ENCODE measurements at places on chromosomes 2 and 18.

GRCh38 chr2:137096693-137097092, 331.3 kb downstream of the THSD7B start:
- DNase-seq: no peak

GRCh38 chr2:86675104-86675503, 45.0 kb upstream of the RMND5A start:
- no peak for DNase-seq

DNA sequence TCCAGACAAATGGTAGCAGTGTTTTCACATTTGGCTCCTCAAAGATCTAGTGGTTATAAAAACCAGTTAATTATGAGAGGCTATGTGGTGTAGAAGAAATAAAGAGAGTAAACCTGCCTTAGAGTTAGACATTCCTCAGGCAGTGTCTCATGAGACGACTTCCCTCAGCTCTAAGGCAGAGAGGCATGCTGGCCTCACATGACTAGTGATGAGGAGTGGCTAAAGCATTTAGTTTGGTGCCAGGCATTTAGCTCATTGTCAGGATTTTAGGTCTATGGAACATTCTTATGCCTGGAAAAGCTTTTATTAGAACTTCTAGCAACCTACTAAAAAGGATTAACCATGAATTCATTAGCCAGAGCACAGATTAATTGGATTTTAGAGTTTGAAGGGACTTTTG, 90.3 kb downstream of the RPRM start:
- no peak for DNase-seq

- DNase-seq: no peak
Observed at GRCh38 chr2:120622886-120623753, 112.5 kb upstream of the GLI2 start.

GRCh38 chr2:172888714-172889669, 153.3 kb downstream of the RAPGEF4 start:
- DNase-seq: no peak

DNA sequence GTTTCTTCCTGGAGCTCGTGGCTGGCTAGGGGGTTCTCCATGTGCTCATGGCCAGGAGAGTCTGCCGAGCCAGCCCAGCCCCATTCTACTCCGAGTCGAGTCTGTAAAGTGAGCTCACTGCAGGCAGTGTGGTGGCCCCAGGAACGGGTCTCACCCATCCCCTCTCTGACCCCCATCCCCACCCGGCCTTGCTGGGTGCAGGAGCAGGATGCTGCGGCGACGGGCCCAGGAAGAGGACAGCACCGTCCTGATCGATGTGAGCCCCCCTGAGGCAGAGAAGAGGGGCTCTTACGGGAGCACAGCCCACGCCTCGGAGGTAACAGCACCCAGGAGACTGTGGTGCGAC, 1.4 kb downstream of the ANO7 start:
- no peak for DNase-seq

GRCh38 chr2:239249776-239250175, 151.0 kb downstream of the HDAC4 start:
- DNase-seq: peak; percentile 62

DNA sequence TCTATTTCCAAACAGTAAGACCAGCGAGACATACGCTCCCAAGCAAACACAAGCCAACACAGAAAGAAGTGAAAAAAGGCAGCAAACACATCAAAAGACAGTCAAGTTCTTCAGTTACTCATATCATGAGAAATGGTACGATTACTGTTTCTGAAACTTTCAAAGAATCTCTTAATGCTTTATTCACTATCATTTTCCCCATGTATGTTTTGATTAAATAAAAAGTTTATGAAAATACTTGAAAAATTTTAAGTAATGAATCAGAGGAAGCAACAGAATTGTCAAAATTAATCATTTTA, 114.9 kb downstream of the HDAC4 start:
- DNase-seq: no peak

DNA sequence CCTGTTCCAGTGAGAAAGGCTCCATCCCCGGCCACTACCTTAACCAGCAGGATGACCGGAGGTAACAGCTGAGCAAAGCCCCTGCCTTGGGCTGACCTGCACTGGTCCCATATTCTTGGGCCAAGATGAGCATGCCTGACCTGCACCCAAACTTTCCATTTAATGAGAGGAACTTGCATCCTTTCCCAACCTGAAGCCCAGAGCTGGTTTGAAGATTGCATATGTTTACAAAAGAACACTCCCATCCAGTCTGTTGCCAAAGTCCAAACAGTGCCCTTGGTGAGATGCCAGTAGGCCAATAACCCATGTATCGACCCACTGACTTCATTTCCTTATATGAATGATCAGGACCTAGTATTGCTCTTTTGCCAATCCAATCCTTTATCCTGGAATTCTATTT, 5.5 kb upstream of the NPAS2 start:
- DNase-seq: no peak

DNA sequence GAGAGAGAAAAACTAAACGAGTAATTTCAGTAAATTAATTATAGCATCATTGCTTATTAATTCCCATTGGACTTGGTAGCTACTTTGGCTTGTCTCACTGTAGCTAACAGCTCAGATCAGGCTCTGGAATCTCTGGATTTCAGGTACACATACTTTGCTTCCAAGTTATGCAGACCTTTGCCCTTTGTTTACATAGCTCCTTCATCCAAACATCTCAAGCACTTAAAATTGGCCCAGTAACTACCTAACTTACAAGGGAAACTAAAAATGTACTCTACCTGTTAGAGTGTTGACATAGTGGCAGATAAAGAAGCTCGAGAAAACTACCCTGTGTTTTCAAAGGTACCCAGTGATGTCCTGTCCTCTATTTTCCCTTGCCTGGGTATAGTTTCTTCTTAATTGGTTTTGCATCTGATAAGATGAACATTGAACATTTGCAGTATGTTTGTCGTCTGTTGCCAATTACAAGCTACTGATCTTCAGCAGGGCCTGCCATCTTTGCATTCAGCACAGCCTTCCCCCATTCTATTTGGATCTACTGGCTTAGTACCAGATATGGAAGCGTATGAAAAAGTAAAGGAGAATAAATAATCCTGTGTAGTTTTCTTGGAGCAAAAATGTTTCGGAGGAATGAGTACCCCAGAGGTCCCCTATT, 601.5 kb upstream of the FANCL start:
- DNase-seq: no peak
